ENCODE measurements at places on chromosomes 7 and 10. TPM values are rescaled to one million over a fixed set of nuclear protein-coding genes. Genes with fewer than 3 reads are reported as not detected.
A peak's percentile ranks its signal among the peaks of the same experiment; 100 is the strongest.

GRCh38 chr7:138781004-138781403 is 16.8 kb upstream of the TMEM213 start:
- H3K4me3 ChIP-seq, result no peak overlapping the region
- no peak for DNase-seq
- H3K36me3 ChIP-seq, result no peaks in the 10 kb centered on the region
- H3K27me3 ChIP-seq, result no peaks in the 10 kb centered on the region
- H3K27ac ChIP-seq, result no peak overlapping the region

DNA sequence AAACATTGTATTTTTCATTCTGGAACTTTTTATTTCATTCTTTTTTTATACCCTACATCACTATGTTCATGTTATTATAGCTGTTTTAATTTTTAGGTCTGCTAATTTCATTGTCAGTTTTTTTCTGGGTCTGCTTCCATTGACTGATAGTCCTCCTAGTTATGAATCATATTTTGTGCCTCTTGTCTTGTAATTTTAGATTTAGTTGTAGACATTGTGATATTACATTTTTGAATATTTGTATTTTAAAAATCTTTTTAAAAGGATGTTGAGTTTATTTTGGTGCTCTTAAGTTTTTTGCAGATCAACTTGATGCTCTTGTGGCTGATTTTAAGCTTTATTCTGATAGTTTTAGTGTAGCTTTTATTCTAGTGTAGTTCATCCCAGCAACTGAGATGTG is 57.6 kb downstream of the BTRC start:
- no peak for DNase-seq
- H3K36me3 ChIP-seq, result no peaks in the 10 kb centered on the region
- H3K27me3 ChIP-seq, result no peaks in the 10 kb centered on the region
- H3K4me3 ChIP-seq, result no peak overlapping the region
- H3K4me1 ChIP-seq, result no peaks in the 10 kb centered on the region

GRCh38 chr7:34069676-34070075 is 164.3 kb downstream of the BMPER start:
- DNase-seq, result no peak
- H3K4me3 ChIP-seq, result no peak overlapping the region
- no peaks in the 10 kb centered on the region for H3K27me3 ChIP-seq
- no peaks in the 10 kb centered on the region for H3K36me3 ChIP-seq

DNA sequence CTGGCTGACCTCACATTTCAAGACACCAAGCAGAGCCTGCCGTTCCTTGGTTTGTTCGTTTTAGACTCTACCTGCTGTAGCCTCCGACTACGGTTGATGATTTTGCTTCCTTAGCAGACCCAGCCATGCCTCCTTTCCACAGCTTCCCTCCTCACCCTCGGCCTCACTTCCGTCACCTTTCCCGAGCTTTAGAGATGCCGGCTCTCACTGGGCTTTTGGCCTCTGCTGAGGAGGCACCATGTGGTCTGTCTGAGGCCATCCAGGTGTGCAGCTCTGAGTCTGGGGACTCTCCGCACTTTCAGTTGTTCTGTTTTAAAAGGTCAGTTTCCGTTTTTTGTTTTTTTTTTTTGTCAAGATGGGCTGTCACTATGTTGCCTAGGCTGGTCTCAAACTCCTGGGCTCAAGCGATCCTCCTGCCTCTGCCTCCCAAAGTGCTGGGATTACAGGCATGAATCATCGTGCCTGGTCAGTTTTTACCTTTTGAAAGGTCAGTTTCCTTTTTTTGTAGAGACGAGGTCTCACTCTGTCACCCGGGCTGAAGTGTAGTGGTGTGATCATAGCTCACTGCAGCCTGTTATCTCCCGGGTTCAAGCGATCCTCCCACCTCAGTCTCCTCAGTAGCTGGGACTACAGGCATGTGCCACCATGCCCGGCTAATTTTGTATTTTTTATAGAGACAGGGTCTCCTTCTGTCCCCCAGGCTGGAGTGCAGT is 11.7 kb downstream of the ORAI2 start:
- H3K36me3 ChIP-seq, result peaks cover 13% of the 10 kb centered on the region
- H3K27me3 ChIP-seq, result no peaks in the 10 kb centered on the region
- no peak for DNase-seq
- H3K4me3 ChIP-seq, result no peak overlapping the region
- no peaks in the 10 kb centered on the region for H3K4me1 ChIP-seq
- H3K27ac ChIP-seq, result no peak overlapping the region

GRCh38 chr10:93991596-93992284 is 2.0 kb upstream of the PLCE1 start:
- no peaks in the 10 kb centered on the region for H3K36me3 ChIP-seq
- H3K27ac ChIP-seq, result peak overlapping the region; percentile 74
- no peaks in the 10 kb centered on the region for H3K4me1 ChIP-seq
- no peak overlapping the region for H3K4me3 ChIP-seq
- peak; percentile 73 for DNase-seq
- no peaks in the 10 kb centered on the region for H3K27me3 ChIP-seq

DNA sequence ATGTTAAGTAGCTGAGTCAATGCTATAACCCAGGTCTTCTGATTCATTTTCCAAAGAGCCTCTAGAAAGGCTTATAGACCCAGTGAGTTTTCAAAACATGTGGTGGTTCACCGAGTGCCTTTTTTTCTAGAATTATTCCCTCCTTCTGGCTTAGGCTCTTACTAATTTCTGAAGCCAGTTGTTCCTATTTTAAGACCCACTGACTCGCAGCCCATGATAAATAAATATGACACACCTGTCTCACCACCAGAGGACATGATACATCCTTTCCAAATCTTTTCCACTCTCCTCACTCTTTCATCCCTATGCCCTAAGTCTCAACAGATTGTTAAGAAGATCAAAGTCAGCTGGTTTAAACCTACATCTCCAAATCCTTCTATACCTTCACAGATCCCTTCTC is 126.0 kb upstream of the WNT16 start:
- H3K4me3 ChIP-seq, result no peak overlapping the region
- no peaks in the 10 kb centered on the region for H3K36me3 ChIP-seq
- no peaks in the 10 kb centered on the region for H3K27me3 ChIP-seq
- DNase-seq, result no peak
- H3K27ac ChIP-seq, result no peak overlapping the region

DNA sequence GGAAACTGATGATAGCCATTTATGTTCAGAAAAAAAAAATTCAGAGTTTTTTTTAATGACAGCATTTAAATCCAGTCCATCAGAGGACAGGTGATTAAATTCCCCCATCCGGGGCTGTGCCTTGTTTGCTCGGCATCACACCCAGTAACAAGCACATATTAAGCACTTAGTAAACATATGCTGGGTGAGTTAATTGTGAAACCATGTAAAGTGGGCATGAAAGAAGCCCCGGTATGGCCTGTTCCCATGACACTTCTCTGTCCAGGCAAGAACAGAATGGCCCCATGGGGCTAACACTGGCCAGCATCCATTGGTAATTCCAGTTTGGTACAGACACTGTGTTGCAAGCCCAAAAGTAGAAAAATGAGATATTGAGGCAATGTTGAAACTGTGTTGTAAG is 220.8 kb upstream of the RNF32 start:
- H3K27me3 ChIP-seq, result no peaks in the 10 kb centered on the region
- no peaks in the 10 kb centered on the region for H3K36me3 ChIP-seq
- no peaks in the 10 kb centered on the region for H3K4me1 ChIP-seq
- no peak for DNase-seq

The GBX1 gene
- total RNA-seq, result not detected

The SFXN2 gene
- 0.83 TPM for total RNA-seq

The GTF2I gene
- total RNA-seq, result 137 TPM

The CALHM3 gene
- total RNA-seq, result not detected

Data from sigmoid colon (tissue), 7 donors.